GDM1 (cell line): ENCODE measurements at places on chromosomes 5 and 9.

GRCh38 chr5:57327561-57328367, 153.9 kb downstream of the GPBP1 start:
- no peak for DNase-seq

- DNase-seq: no peak
These were observed 292.7 kb downstream of the TMEM167A start for GRCh38 chr5:82784521-82784920.

- peak; percentile 5 for DNase-seq
These were observed 6.6 kb upstream of the ARSI start for GRCh38 chr5:150309101-150309885.

GRCh38 chr5:109038209-109038840, 290.6 kb downstream of the FER start:
- no peak for DNase-seq

DNA sequence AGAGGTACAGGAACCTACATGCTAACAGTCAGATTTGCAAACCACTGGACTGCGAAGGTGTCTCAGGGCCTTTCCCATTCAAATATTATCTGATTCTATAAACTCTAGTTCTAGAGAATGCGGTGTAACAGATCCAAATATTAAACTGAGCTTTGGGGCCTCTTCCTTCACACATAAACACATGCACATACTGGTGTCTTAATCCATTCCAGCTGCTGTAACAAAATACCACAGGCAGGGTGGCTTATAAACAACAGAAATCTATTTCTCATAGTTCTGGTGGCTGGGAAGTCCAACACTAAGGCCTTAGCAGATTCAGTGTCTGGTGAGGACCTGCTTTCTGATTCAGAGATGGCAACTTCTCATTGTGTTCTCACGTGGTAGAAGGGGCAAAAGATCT, 30.2 kb downstream of the RETREG1 start:
- DNase-seq: no peak

DNA sequence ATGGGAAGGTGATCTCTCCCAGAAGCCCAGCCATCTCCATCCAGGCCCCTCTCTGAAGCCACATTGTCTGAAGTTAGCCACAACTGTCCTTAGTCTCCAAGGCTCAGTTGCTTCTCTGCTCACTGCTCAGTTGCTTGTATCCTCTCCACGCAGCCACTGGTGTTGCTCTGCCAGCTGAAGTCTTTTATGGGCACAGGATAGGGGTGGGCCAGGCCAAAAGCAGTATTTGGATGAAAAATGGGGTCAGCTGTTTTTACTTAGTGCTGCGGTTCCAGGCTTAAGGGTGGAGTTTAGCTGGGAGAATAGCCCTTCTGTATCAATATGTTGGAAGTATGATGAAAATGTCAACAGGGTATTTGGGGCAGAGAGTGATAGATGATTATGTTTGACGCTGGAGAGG, 168.8 kb upstream of the PPP1R2B start:
- no peak for DNase-seq

DNA sequence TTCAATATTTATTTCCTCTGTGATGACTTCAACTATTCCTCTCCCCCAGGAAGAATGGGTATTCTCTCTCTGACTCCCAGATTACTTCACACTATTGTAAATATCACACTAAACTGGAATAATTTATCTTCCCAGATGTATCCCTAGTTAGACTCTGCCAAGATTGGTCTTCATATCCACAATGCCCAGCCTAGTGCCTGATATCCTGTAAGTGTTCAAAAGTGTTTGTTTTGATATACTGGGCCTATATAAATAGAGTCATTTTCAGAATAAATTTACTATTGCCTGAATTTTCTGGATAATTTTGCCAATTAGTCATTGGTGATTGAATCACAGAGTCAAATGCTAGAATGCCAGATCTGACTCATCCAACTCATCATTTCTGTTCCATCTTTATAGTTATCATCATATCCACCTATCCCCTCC, 143.7 kb upstream of the TNC start:
- DNase-seq: no peak

DNA sequence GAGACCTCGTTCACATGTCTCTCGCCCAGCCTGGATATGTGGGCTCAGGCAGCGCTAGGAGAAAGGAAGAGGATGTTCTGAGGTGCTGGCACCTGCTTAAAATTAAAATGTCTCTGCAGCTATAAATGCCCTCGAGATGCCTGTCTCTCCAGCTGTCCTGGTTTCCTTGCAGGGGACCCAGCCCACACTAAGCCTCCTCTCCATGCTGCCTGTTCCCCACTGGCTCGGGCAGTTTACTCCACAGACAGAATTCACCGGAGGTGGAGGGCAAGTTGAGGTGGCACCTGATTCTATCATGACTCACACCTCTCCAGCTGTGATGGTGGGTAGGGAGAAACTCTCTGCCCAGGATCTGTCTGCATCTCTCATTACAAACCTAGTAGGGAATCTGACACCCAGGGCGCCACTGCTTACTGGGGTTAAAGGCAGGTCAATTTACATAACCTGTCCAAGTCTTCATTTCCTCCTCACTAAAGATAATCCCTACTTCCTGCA, 420.9 kb downstream of the SPOCK1 start:
- DNase-seq: no peak

GRCh38 chr9:91342575-91342974, 19.1 kb downstream of the AUH start:
- no peak for DNase-seq

GRCh38 chr5:67166460-67167285, 29.9 kb downstream of the CD180 start:
- DNase-seq: no peak

DNA sequence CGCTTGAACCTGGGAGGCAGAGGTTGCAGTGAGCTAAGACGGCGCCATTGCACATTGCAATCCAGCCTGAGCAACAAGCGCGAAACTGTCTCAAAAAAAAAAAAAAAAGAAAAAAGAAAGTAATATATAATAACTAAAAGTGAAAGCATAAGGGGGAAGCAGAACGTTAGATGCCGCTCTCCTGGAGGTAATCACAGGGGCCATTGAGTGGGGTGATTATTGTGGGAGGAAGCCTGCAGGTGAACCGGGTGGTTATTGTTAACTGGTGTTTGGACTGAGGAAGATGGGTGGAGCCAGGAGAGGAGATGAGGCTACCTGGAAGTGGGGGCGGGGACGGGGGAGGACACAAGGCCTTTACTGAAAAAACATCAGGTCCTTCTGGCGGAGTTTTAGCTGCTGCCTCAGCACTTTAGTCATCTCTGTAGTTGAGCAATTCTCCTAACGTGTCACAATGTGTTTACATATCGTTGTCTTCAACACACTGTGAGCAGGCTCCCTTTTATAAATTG, 5.3 kb upstream of the TJP2 start:
- DNase-seq: no peak

DNA sequence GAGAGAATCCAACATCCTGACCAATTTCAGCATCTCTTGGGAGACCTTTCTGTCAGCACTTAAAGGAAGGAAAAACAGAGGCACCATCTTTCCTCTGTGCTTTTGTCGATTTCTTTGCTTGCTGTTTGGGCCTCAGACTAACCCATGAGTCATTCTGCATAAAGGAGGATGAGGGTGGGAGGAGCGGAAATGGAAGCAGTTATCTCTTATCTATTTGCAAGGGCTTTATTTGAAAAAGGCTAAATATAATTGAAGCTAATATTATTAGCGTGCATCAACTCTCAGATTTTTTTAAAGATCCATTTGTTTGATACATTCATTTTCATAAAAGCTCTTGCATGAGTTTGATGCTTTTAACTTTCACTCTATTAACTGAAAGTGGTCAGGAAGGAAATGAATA, 72.9 kb downstream of the ZNF622 start:
- no peak for DNase-seq

GRCh38 chr9:18238752-18239447, 235.1 kb upstream of the ADAMTSL1 start:
- DNase-seq: no peak

DNA sequence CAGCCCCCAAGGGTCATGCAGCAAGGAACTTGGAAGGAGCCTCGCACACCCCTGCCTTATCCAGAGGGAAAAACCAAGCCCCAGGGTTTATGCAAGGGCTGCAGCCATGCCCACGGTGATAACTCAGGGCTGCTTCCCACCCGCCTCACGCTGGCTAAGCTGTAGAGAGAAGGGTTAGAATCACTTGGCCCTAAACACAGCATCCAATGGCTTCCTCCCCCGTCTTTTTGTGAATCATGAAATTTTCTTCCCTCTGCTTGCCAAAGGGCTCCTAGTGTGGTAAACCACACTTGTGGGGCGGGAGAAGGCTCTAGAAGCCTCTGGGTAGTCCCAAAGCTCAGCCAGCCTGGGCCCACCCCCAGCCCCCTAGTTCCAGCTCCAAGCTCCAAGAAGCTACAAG, 55.9 kb upstream of the ORM1 start:
- DNase-seq: no peak

DNA sequence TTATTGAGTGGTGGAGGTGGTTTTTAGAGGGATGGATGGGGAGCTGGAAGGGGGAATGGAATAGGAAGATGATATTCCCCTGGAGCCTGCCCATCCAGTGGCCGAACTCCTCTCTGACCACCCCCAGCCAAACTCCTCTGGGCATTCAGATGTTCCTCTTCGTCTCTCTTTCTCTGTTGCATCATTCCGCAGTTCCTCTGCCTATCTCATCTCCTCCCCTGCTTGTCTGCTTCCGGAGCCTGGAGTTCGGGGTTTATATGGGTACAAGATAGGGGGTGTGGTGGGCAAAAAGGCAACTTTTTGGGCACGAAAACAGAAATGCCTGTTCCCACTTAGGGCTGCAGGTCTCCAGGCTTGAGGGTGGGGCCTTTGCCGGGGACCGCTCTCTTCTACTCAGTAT, 12.2 kb upstream of the CDK5RAP2 start:
- DNase-seq: no peak

- no peak for DNase-seq
These were observed 97.9 kb upstream of the MAP3K1 start for GRCh38 chr5:56717253-56717987.

GRCh38 chr9:121459513-121459912, 40.1 kb downstream of the GGTA1 start:
- DNase-seq: no peak

DNA sequence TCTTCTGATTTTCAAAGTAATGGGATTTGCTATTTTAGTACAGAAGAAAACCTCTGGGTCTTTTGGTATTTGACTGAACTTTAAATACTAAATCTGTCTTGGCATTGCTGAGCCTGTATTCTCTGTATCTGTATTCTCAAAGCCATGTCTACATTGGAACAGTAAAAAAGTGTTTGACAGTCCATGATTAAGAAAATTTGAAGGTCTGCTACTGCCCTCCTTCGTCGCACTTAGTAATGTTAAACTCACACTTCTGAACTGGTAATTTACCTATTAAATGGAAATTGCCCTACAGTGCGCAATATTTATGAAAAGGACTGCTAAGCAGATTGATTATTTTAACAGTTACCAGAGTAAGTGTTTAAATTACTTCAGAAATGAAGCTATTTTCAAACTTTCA, 165.7 kb upstream of the SMC2 start:
- DNase-seq: no peak

DNA sequence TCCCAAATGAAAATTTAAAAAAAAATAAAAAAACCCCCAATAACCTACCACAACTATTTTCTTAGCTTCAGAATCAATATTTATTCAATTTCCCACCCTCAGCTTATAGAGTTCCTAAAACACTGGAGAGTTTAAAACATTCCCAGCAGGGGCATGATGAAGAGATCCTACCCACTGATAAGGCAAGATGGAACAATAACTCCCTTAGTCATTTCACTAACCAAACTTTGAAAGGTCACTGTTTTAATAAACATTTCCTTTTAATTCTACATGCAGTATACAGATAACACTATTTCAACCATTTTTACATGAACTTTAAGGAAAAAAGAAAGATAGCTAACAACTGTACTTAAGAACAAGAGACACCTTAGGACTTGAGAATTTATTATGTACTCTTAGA, 34.9 kb upstream of the ACOT12 start:
- DNase-seq: no peak

DNA sequence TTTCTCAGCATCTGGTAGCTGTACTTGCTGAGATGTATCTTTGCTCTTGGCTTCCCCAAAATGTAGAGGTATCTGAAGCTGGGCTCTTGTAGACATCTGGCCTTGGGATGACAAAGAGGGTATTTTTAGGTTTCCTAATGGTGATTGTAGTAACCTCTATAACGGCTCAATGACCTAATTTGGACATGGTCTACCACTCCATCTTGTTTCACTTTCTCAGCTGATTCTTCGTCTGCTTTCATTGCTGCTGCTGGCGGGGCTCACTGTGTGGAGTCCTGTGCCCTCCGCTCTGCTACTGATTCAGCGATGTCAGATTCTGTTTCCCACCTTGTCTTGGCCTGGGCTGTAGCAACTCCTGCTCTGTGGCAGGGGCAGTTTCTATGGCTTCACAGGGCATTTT, 12.7 kb upstream of the MARCHF11 start:
- no peak for DNase-seq

DNA sequence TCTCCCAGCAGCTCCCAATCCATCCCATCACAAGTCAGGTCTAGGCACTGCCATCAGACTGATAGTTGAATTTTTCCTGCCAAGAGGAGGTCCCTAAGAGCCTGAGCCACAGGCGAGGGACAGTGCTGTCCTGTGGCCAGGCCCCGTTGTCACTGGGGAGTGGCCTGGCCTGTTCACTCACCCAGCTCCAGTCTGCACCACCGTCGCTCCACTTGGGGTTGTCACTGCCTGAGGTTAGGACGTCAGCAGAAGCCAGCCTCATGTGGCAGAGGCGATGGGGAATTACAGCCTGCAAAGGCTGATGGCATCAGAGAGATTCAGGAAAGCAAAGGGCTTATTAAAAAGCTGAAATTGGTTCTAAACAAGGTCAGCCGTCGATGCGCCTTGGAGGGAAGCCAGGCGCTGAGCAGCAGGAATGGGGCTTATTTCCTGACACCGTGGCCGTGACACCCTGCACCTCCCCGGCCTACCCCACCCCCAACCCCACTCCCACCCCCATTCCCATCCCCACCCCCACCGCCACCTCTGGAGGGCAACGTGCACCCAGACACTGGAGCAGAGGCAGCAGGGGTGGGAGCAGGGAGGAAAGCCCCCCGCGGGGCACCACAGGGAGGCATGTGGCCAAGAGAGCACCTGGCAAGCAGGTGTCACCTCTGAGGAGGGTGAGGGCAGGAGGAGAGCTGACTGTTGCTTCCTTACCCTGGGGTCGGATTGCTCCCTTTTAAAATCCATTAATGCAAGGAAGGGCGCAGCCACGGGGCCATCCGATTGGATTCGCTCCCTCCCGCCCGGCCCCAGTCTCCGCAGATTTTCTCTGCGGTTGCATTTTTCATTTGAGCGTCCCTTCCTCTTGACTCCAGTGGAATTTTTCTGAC, 3.1 kb upstream of the DBH start:
- no peak for DNase-seq

- DNase-seq: no peak
These were observed 99.4 kb downstream of the LIX1 start for GRCh38 chr5:97042996-97043395.

DNA sequence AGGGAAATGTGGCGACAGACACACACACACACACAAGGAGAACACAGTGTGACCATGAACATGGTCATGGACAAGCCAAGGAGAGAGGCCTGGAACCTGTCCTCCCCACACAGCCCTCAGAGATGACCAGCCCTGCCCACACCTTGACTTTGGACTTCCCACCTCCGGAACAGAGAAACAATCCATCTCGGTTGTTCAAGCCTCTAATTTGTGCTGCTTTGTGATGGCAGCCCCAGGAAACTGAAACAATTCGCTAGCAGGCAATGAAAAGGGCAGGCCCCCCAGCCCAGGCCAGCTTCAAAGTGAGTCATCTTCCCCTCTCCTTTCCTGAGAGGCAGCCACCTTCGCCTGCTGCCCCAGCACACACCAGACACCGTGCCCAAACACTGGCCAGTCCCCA, 47.7 kb downstream of the NSUN2 start:
- no peak for DNase-seq
